ENCODE measurements at places on chromosomes 4 and X. TPM values are rescaled to one million over a fixed set of nuclear protein-coding genes. Genes with fewer than 3 reads are reported as not detected.
A peak's percentile ranks its signal among the peaks of the same experiment; 100 is the strongest.

Gene PNMA6A
- total RNA-seq = 5.2 TPM

GRCh38 chrX:68684291-68684918 is 36.9 kb downstream of the STARD8 start:
- H3K36me3 ChIP-seq = no peaks in the 10 kb centered on the region
- peaks cover 15% of the 10 kb centered on the region for H3K4me1 ChIP-seq
- DNase-seq = peak; percentile 47
- H3K27ac ChIP-seq = peak overlapping the region; percentile 34
- no peak overlapping the region for H3K4me3 ChIP-seq

DNA sequence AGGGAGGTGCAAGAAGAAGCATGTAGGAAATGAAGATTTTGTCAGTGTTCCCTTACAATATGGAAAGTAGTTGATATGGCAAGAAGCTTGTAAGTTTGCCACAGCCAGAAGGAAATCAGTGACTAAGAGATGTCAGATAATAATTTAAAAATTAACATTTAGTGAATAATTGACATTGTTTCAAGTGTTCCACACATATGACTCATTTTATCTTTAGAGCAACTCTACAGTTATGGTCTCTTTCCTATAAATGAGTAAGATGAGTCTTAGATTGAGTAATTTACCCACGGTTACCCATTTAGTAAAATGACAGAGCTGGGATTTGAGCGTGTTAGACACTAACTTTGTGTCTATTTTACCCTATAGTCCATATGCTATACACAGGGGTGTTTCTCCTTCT is 300.3 kb upstream of the IRS4 start:
- no peak for DNase-seq
- H3K27ac ChIP-seq = no peak overlapping the region
- no peaks in the 10 kb centered on the region for H3K27me3 ChIP-seq
- no peak overlapping the region for H3K4me3 ChIP-seq
- peaks cover 6% of the 10 kb centered on the region for H3K4me1 ChIP-seq

DNA sequence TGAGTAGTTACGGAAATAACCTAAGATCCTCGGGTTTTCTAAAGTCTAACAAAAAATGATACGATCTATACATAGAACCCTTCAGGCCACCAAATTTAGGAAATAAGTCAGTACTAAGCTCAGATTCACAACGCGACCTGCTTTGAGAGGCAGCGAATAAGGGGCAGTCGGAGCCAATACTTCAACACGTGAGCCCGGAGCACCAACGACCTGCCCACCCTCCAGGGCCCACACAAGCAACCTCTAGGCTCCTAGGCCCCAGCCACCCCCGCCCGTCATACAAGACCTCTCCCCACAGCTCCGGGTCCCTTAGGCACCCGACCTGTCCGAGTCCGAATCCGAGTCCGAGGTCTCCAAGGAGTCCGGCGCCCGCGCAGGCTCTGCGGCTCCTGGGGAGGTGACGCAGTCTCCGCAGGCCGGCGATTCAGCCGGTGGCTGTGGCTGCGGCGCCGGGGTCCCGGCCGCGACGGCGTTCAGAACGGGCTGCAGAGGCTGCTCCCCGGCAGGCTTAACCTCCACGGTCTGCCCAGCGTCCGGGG is 580 bp downstream of the NAF1 start:
- peak overlapping the region; percentile 98 for H3K27ac ChIP-seq
- peak; percentile 28 for DNase-seq
- H3K36me3 ChIP-seq = peaks cover 13% of the 10 kb centered on the region
- peak overlapping the region; percentile 79 for H3K4me3 ChIP-seq
- H3K27me3 ChIP-seq = no peaks in the 10 kb centered on the region

DNA sequence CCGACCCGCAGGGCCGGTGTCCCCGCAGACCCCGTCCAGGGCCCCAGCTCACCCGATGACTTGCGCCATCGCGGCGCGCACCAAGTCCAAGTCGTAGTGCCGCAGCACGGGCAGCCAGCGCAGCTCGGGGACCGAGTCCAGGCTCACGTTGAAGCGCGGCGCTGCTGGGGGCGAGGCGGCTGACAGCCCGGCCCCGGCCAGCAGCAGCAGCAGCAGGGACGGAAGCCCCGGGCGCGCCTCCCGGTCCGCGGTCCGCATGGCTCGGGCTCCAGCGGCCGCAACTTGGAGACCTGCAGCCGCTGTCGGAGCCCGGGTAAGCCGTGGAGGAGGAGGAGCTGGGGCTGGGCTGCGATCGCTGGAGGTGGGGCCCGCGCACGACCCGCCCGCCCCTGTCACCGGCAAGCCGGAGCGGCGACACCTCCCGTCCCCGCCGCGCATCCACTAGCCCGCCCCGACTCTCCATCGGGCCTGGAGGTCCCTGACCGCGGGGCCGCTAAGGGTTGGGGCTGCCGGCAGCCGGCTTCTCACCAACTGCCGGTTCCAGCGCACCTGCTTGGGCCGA is at the start of gene NAAA:
TSS of gene NAAA (minus strand) at position 322 of the 562 bp plus-strand sequence. CDS start at position 258, 64 bp downstream.
- no peaks in the 10 kb centered on the region for H3K27me3 ChIP-seq
- DNase-seq = peak; percentile 35
- H3K27ac ChIP-seq = peak within 1 kb of the TSS; percentile 62
- peak within 1 kb of the TSS; percentile 91 for H3K4me3 ChIP-seq
- H3K4me1 ChIP-seq = peaks cover 5% of the 10 kb centered on the region

DNA sequence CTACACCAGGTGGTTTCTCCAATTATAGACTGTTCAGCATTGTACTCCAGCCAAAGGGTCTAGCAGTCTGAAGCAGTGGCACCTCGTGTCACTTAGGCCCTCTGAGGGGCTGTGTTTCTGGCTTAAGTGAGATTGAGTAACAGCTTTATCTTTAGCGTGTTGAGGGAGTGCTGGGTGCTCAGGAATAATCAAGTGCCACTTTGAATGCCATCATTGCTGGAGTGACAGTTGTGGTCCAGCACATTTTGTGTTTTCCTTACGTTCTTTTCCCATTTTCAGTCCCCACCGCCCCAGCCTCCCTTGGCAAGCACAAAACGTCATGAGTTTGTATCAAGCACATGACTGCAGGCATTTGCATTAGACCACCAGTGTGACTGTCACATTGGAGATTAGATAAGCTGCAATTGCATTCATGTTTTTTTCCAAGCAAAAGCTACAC is 58.7 kb downstream of the FNIP2 start:
- H3K4me3 ChIP-seq = no peak overlapping the region
- H3K36me3 ChIP-seq = peaks cover 16% of the 10 kb centered on the region
- peak overlapping the region; percentile 13 for H3K27ac ChIP-seq
- no peak for DNase-seq
- H3K27me3 ChIP-seq = no peaks in the 10 kb centered on the region

Gene MAGEA11
- total RNA-seq = not detected

Gene DCX
- 6.1 TPM for total RNA-seq

GRCh38 chr4:134650461-134650860 is 448.9 kb upstream of the PABPC4L start:
- no peak overlapping the region for H3K27ac ChIP-seq
- no peak for DNase-seq
- no peaks in the 10 kb centered on the region for H3K36me3 ChIP-seq
- H3K27me3 ChIP-seq = no peaks in the 10 kb centered on the region
- H3K4me1 ChIP-seq = no peaks in the 10 kb centered on the region
- H3K4me3 ChIP-seq = no peak overlapping the region

- DNase-seq = no peak
- H3K4me1 ChIP-seq = peaks cover 8% of the 10 kb centered on the region
- no peak overlapping the region for H3K27ac ChIP-seq
- no peaks in the 10 kb centered on the region for H3K27me3 ChIP-seq
- H3K36me3 ChIP-seq = no peaks in the 10 kb centered on the region
Observed at GRCh38 chr4:119962631-119963030, 104.0 kb downstream of the MAD2L1 start.

GRCh38 chrX:689983-690382 is 59.4 kb downstream of the SHOX start:
- no peak overlapping the region for H3K4me3 ChIP-seq
- H3K4me1 ChIP-seq = peaks cover 7% of the 10 kb centered on the region
- no peak for DNase-seq
- H3K27ac ChIP-seq = no peak overlapping the region
- no peaks in the 10 kb centered on the region for H3K27me3 ChIP-seq
- H3K36me3 ChIP-seq = no peaks in the 10 kb centered on the region

DNA sequence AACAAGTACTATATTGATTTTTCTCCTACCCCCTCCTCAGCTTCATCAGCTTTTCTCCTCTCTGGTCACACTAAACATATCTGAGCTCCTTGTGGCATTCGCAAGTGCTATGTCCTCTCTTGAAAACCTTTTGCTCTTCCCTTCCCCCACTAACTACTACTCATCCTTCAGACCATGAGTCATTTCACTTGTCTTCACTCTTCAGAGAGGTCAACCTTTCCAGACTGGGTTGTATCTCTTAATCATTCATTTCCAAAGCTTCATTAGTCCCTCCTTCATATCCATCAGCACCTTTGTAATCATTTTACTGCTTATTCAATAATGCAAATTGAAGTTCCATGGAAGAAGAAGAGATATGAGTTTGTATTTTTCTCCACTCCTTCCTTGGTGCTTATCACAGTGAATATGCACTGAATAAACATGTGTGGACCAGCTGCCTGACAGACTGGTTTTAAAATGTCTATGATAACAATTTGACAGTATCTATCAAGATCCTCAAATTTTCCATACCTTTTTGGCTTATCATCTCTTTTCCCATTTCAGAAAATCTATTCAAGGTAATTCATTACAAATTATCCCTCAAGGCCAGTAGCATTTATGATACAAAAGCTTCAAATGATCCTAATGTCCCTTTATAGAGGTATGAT is 28.4 kb downstream of the DDX60L start:
- no peaks in the 10 kb centered on the region for H3K27me3 ChIP-seq
- H3K36me3 ChIP-seq = peaks cover 8% of the 10 kb centered on the region
- H3K4me1 ChIP-seq = no peaks in the 10 kb centered on the region
- no peak overlapping the region for H3K4me3 ChIP-seq

DNA sequence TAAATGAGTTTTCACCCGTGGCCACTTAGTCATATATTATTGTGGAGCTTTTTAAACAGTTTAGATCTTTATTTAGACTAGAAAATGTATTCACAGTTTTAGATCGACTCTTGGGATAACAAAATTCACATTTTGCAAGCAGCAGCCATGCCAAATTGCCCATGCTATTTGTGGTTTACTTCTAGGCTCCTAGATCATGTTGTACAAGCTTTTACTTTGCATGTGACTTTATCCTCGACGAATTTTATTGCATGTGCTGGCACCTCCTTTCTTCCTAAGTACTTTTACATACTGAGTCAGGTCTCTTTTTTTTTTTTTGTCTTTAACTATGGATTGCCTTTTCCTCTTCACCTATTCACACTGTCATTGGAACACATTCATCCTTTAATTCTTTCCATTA is 23.2 kb downstream of the BBS12 start:
- H3K4me3 ChIP-seq = no peak overlapping the region
- peaks cover 3% of the 10 kb centered on the region for H3K4me1 ChIP-seq
- no peaks in the 10 kb centered on the region for H3K27me3 ChIP-seq
- H3K36me3 ChIP-seq = no peaks in the 10 kb centered on the region
- no peak overlapping the region for H3K27ac ChIP-seq

Gene CPZ
- 32.8 TPM for total RNA-seq

Gene DCAF12L2
- total RNA-seq = 1.6 TPM

GRCh38 chr4:113467581-113467980 is 294.0 kb downstream of the CAMK2D start:
- peaks cover 8% of the 10 kb centered on the region for H3K4me1 ChIP-seq
- peaks cover 5% of the 10 kb centered on the region for H3K36me3 ChIP-seq
- peaks cover 2% of the 10 kb centered on the region for H3K27me3 ChIP-seq
- no peak for DNase-seq

GRCh38 chrX:122196343-122196742 is 987.7 kb upstream of the GRIA3 start:
- no peak overlapping the region for H3K27ac ChIP-seq
- H3K27me3 ChIP-seq = no peaks in the 10 kb centered on the region
- no peak overlapping the region for H3K4me3 ChIP-seq
- no peak for DNase-seq
- H3K36me3 ChIP-seq = no peaks in the 10 kb centered on the region
- H3K4me1 ChIP-seq = no peaks in the 10 kb centered on the region

Gene ADRA2C
- 1.9 TPM for total RNA-seq

Gene VGLL1
- 14.6 TPM for total RNA-seq

- no peak overlapping the region for H3K27ac ChIP-seq
- no peak for DNase-seq
- H3K36me3 ChIP-seq = peaks cover 10% of the 10 kb centered on the region
Observed at GRCh38 chrX:110133735-110134370, 130.9 kb downstream of the TMEM164 start.

GRCh38 chr4:139977838-139978609 is 176.0 kb downstream of the MAML3 start:
- H3K4me1 ChIP-seq = peaks cover 23% of the 10 kb centered on the region
- no peak for DNase-seq
- H3K27me3 ChIP-seq = no peaks in the 10 kb centered on the region
- H3K4me3 ChIP-seq = no peak overlapping the region
- no peak overlapping the region for H3K27ac ChIP-seq
- peaks cover 10% of the 10 kb centered on the region for H3K36me3 ChIP-seq

DNA sequence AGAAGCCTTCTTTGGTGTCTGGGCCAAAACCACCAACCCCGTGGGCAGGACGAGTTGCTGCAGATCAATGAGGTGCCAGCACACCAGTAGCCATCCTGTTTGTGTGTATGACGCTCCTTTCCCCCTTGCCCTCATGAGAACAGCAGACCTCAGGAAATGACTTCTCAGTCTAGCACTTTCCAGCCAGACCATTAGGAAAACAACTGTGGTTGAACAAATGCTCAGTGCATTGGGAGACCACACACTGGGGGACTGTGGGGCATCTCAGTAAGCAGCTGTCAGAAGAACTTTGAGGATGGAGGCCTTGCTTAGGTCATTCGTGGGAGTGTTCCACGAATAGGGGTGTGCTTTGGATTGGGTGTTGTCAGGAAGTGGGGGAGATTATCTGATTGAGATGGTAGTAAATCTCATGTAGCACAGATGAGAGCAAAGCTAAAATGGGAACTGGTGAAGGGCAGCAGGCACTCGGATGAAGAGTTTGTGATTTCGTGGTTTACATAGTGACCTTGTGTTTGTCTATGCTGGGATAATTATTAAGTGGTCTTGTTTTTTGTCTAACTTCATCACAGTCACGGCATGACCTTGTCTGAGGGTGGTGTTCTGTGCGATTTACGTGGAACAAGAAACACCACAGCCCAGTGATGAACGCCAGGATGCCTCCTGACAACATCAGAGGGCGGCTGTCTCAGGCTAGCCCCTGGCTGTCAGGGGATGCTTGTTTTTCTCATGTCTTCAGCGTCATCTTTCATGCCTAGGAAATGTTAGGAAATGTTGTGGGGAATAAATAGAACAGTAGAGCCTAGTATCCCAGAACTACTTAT is 70.1 kb downstream of the USP46 start:
- DNase-seq = no peak
- no peaks in the 10 kb centered on the region for H3K4me1 ChIP-seq
- H3K36me3 ChIP-seq = peaks cover 7% of the 10 kb centered on the region
- H3K27me3 ChIP-seq = no peaks in the 10 kb centered on the region
- H3K4me3 ChIP-seq = no peak overlapping the region
